ENCODE measurements at places on chromosomes 16 and 17.

GRCh38 chr17:47276868-47277267 is 23.2 kb downstream of the ITGB3 start:
- DNase-seq: no peak

GRCh38 chr16:56401482-56401881 is 23.9 kb downstream of the AMFR start:
- no peak for DNase-seq

- no peak for DNase-seq
These were observed 11.8 kb downstream of the RFFL start for GRCh38 chr17:35051579-35052240.

DNA sequence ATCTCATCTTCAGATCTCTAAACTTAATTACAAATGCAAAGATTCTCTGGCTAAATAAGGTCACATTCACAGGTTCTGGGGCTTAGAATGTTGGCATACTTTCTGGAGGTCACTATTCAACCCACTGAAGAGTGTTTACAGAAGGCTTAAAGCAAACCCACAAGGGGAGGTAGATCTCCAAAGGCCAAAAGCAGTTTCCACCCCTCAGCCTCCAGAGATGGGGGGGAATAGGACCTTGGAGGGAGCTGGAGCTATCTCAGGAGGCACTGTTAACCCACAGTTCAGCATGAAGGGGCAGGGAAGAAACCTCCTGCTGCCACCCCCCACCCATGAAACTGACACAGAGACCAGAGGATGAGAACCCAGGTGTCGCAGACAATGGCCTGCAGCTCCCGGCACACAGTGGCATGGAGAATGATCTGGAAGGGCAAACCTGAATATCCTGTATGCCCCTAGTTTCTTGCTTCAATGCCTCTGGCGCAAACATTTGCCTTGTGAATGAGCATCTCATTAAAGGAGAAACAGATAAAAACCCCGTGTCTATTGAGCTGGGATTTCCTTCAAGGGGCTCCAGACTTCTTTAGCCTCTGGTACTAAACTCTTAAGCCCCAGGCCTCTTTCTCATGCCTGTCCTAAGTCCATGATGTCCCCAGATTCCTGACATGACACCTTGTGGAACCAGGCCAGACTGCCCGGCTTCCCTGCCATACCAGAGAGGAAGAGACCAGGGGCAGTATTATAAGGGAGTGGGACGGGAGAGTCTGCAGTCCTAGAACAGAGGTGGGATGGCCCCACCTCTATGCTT is 103.1 kb upstream of the CDH5 start:
- no peak for DNase-seq

GRCh38 chr16:89827383-89828198 is 684 bp upstream of the SPIRE2 start:
- DNase-seq: no peak

GRCh38 chr16:79361132-79361751 is 239.3 kb downstream of the MAF start:
- no peak for DNase-seq

DNA sequence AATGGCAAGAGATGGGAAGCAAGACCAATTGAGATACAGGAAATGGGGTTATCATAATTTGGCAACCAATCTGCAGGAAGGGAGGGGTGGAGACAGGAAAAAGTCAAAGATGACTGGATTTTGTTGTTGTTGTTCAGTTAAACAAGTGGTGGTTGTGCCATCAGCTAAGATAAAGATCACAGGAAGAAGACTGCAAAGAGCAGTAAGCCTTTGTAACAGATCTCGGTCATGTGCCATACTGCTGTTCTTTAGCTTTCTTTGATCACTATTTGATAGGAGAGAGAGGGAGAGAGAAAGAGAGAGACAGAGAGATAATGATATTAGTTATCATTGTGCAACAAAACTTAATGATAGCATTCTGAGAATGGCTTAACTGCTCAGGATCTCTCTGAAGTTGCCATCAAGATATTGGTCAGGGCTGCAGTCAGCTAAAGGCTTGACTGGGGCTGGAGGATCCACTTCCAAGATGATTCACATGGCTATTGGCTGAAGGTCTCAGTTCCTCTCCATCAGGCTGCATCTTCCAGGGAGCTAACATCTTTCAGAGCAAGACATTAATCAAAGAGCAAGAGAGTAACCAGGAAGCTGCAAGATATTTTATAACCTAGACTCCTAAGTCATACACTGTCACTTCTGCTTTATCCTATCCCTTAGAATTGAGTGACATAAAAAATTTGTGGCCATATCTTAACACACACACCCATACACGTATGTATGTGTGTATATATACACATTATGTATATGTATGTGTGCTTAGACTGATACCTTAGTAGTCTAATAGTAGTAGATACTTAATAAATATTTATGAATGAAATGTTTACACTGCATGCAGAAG is 405.0 kb downstream of the SHISA9 start:
- no peak for DNase-seq

DNA sequence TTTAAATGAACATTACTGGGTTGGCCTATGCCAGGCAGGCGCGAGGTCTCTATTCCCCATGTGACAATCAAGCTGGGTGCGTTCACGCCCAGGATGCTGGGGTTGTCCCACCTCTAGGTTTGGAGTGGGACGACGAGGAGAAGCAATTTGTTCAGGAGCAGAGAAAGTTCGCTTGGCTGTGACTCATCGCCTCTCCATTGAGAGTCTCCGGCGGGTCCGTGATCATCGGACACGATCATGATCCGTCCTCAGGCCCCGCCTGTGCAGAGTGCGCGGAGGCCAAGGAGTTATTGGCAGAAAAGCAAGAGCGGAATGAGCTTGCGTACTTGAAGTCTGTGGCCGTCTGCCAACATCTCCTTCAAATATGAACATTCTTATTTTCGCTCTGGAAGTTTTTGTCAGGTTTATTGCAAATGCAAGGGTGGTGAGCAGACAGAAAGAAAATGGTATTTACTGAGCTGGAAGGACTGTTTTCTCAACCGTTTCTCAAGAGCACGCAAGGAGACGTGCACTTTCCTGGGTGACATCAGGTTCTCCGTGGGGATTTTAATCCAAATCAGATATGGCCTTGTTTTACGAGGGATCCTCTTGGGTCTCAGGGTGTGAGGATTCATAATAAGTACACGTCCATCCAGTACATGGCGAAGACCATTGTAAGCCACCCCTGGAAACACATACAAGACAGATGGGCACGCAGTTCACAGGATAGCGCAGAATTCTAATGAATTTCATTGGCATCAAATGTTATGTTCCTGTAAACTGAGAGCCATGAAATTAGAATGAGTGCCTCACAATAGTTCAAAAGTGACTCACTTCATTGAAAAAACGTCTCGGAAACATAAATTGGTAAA is 70.1 kb upstream of the CREBBP start:
- no peak for DNase-seq

DNA sequence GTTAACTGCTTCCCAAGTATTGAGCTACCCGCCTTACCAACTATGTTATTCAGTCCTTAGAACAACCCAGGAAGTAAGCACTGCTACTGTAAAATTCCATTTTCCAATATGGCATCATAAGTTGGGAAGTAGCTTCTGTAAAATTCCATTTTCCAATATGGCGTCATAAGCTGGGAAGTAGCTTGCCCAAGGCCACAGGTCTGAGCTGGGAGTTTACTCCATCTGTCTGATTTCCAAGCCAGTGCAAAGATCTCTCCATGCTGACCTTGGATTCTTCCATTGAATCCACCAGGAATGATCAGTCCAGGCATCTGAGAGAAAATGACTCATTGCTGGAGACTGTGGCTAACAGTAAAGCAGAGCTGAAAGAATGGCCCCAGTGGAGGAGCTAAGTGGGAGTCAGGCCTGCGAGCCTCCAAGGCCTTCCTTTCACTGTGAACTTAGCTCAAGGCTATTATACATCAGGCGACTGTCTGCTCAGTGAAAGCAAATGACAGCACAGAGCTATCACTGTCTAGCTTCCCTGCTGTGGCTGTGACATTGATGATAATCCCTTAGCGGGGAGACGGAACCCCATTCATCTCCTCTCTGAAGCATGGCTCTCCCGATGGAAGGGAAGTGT is 430.4 kb downstream of the HAPSTR1 start:
- no peak for DNase-seq

DNA sequence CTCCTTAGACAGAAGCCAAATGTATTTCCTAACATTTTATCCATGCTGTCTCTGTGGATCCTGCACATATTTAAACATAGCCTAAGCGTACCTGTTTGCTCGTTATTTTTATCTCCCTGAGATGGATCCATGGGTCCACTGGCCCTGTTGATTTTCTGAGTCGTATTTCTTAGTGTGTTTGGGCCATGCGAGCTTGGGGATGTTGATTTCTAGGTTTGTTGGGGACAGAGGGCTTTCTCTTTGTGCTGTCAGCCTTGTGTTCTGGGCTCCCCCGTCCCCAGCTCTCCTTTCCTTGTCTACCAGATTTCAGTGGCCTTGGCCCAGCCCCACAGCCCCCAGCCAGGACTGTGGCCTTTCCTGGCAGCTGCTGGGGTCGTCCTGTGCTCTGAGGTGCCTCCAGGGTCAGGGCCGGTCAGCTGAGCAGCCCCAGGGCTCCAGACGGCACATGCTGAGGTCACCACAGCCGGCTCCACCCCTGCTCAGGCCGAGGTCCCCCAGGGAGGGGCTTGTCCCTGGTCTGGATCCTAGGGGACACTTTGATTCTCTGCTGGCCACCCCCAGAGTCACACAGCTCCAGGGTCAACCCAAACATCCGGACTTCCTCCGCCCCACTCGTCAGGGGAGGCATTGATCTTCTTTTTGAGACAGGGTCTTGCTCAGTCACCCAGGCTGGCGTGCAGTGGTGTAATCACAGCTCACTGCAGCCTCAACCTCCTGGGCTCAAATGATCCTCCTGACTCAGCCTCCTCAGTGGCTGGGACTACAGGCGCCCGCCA is 4.4 kb downstream of the SSTR5 start:
- no peak for DNase-seq

DNA sequence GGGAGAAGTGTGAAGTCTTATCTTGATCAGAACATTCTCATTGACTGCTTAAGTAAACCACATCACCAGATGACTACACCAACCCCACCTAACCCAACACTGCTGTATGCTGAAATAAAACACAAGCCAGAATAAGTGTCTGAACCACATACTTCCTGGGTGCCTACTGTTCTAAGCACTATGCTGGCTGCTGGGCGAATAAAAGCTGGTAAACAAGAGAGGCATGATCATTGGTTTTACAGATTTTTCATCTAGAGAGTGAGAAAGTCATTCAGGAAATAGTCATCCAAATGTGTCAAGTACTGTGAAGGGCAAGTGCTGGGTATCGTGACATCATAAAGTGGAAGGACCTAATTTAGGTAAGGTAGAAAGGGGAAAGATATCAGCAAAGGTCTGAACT is 199.0 kb upstream of the SOX9 start:
- DNase-seq: no peak

DNA sequence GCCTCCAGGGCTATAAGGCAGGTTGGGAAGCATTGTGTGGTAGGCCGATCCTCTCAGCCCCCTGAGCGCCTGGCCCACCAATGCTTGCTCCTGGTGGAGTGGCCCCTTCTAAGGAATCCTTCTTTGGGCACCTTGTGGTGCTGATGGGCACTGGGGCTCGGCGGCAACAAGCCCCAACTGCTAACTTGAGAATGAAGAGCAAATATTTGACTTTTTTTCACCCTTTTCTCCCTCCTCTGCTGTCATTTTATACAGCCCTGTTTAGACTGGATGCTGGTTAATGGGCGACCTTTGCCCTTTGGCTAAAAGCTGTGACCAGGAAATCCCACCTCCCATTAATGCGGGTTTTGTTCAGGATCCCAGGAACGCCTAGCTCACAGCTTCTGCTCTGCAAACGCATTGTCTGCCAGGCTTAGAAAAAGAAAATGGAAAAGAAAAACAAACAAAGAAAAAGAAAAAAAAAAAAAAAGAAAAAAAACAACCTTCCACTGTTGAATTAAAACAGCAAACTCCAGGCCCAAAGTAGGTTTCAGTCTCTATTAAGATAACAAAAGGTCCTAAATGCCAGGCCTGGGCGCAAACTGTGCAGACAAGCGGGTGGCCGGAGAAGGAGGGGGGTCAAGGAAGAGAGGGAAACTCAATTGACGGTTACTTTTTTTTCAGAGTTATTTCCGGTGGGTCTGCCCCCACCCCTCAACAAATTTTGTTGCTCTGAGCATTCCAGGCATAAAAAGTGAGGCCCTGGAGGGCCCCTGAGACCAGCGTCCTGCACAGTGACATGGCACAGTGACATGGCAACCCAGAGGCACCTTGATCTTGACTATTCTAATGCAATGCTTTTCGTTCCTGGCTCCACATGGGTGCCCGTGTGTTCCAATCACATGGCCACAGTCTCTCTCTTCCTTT is 301.4 kb downstream of the MAF start:
- no peak for DNase-seq

GRCh38 chr16:70704586-70704985 is 18.7 kb upstream of the MTSS2 start:
- no peak for DNase-seq

- DNase-seq: no peak
These were observed 9.7 kb downstream of the RAD51C start for GRCh38 chr17:58702045-58702476.

- DNase-seq: no peak
These were observed 755 bp upstream of the TUFM start for GRCh38 chr16:28846933-28847273.

DNA sequence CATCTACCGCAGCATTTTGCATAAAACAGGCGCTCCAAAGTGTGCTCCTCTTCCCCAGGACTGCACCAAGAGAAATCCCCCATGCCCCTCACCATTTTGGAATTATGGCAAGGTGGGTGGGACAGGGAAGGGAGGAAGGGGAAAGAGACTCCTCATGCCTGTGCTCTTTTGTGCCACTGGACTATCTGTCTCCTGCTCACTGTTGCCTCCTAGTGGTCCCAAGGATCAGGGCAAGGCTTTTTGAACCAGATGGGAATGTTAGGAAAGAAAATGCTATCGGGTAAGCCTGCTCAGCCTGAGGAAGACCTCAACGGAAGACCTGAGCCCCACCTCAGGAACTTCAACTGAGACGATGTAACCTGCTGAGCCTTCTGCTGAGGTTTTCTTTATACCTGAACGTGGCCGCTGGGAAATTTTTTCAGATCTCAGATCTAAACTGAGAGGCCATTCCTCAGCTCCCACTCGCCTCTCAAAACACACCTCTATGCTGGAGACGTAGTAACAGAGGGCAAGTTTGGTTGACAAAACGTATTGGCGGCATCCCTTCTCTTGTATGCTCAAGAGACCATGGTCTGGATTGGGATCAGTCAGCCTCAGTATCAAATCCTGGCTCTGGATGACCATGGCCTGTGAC is 58.3 kb downstream of the SPACA3 start:
- peak; percentile 30 for DNase-seq

DNA sequence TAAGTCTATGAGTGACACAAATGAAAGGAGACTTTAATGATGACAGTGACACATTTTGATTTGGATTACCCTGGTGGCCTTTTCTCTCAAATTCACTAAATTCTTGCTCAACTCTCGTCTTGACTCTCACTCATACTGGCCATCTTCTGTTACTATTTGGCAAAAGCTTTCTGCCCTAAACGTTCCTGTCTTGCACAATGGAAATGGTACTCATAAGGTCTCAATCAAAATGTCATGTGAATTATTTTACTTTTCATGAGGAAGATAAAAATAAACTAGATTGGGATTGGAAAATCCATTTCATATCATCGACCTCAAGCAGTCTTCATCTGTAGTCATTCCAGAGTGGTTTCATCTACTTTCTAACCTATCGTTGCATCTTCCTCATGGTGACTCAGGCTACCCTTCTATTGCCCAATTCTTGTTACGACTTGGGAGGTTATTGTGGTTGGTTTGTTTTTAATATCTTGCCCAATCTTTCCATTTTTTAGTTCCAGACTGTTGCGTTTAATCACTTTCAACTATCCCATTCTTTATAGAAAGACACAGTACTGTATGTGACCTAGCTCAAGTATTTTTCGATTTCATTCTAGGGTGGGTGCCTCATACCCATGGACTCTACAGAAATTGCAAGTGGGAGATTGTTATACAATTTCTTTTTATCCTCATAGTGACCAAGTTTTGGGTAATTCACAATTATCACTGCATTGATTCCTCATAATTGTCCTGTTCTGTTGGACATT is 317.2 kb upstream of the KCNJ16 start:
- no peak for DNase-seq

All from stimulated activated CD4-positive, alpha-beta T cell treated with anti-CD3 and anti-CD28 coated beads, Interleukin-4, amount 100 ng/mL, for 1 hour (primary cell).